Eye (tissue), 1 donor: ENCODE measurements at places on chromosomes 11 and 22.

GRCh38 chr11:22037505-22037904, 155.4 kb upstream of the ANO5 start:
- DNase-seq = no peak

DNA sequence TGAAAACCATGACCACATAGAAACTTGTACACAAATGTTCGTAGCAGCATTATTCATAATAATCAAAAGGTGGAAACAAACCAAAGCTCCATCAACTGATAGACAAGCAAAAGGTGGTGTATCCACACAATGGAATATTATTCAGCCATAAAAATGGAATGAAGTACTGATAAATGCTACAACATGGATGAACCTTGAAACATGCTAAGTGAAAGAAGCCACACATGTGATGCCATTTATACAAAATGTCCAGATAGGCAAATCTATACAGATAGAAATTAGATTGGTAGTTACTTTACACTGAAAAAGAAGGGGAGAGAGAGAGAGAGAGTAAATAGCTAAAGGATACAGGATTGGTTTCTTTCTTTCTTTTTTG, 27.7 kb downstream of the MAPK1 start:
- no peak for DNase-seq

- peak; percentile 37 for DNase-seq
Measured at GRCh38 chr11:129259931-129260348, 67.8 kb upstream of the ARHGAP32 start.

DNA sequence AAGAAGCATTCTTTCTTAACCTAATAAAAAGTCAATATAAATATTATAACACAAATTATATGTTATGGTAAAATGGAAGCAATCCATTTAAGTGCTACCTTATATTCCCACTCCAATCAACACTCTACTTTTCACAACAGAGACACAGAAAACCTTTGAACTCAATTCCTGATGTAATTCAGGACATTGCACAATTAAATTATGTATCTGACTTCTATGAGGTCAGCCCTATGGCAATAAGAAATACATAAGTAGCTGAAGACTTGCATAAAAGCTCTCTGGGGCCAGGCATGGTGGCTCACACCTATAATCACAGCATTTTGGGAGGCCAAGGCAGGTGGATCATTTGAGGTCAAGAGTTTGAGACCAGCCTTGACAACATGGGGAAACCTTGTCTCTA, 6.8 kb downstream of the OR4D10 start:
- DNase-seq = no peak

DNA sequence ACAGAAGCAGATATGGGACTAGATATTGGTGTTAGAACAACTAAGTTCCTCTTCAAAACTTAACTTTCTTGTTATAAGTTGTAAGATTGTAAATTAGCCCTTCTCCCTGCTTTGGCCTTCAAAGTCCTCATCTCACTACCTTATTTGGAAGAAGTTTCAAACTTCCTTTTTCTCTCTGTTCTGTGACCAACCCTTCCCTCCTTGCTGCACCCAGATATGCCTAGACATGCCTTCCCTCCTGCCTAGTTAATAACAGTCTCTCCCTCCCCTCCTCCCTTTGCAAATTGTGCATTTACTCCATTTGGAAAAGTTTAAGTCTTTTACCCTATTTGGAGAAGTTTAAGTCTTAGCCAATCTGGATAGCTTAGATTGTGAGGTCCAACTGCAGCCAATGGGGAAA, 4.9 kb downstream of the OR52K2 start:
- DNase-seq = no peak

GRCh38 chr11:76234416-76235232, 28.3 kb upstream of the WNT11 start:
- no peak for DNase-seq

DNA sequence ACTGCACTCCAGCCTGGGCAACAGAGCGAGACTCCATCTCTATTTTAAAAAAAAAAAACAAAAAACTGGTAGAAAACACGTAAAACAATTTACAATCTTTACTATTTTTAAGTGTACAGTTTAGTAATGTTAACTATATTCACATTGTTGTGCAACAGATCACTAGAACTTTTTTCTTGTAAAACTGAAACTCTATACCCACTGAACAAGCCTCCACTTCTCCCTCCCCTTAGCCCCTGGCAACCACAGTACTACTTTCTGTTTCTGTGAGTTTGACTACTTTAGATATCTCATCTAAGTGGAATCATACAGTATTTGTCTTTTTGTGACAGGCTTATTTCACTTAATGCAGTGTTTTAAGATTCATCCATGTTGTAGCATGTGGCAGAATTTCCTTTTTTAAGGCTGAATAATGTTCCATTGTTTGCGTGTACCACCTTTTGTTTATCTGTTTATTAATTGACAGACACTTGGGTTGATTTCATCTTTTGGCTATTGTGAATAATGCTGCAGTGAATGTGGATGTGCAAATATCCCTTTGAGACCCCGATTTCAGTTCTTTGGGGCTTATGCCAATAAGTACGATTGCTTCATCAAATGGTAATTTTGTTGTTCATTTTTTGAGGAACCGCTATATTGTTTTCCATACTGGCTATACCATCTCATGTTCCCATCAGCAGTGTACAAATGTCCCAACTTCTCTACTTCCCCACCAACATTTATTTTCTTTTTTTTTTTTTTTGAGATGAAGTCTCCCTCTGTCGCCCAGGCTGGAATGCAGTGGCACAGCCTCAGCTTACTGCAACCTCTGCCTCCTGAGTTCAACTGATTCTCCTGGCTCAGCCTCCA, 11.0 kb downstream of the DDB2 start:
- DNase-seq = no peak

- no peak for DNase-seq
Measured at GRCh38 chr22:42686756-42687491, 33.7 kb downstream of the A4GALT start.

GRCh38 chr22:38732251-38732815, 23.5 kb downstream of the SUN2 start:
- DNase-seq = no peak

- DNase-seq = peak; percentile 70
Measured at GRCh38 chr22:41919357-41920224, 4.7 kb upstream of the SHISA8 start.

GRCh38 chr11:113667801-113668200, 38.3 kb downstream of the TMPRSS5 start:
- DNase-seq = no peak

DNA sequence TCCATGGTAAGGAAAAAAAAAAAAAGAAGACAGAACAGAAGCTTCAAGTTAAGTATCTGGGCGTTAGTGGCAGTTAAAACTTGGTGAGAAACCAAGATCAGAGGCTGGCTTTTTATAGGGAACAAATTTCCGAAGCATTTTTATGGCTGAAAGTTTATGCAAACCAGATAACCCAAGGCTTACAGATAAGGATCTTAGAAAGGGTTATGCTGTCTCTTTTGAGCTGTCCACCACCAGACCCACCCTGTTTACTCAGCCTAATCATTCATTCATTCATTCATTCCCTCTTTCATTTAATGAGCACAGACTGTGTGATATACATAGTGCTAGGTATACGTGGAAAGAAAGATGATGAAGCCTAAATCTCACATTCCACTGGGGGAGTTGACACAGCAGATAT, 89.5 kb downstream of the ME3 start:
- DNase-seq = no peak

GRCh38 chr11:2166091-2166851, 5.3 kb upstream of the INS start:
- peak; percentile 83 for DNase-seq

- DNase-seq = no peak
Measured at GRCh38 chr11:24078018-24078417, 418.8 kb upstream of the LUZP2 start.

GRCh38 chr22:29693161-29693560, 26.6 kb upstream of the CABP7 start:
- no peak for DNase-seq

- DNase-seq = no peak
Measured at GRCh38 chr11:31474083-31474482, 35.3 kb downstream of the IMMP1L start.

DNA sequence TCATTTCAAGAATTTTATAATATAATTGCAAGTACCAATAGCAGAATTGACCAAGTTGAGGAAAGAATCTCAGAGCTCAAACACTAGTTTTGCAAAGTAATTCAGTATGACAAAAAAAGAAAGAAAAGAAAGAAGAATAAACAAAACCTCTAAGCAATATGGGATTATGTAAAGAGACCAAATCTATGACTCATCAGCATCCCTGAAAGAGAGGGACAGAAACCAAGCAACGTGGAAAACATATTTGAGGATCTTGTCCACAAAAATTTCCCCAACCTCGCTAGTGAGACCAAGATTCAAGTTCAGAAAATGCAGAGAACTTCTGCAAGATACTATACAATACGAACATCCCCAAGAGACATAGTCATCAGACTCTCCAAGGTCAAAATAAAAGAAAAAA, 203.7 kb upstream of the DDI1 start:
- DNase-seq = no peak

DNA sequence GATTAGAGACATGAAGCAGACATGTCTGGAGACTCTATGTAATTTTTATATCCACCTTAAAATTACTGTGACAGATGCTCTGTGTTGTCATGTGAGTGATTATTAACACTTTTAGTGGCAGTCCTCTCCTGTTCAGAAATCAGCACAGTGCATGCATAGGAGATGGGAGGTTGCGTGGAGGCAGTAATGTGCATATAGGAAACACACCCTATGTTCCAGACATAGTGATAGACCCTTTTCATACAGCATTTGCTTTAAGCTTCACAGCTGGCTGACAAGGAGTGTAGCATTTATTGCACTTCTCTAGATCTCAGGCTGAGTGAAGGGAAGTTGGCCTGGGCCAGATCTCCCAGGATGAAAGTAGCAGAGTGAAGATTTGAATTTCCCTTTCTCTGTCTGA, 102.3 kb upstream of the SYN3 start:
- DNase-seq = no peak

- DNase-seq = no peak
Measured at GRCh38 chr11:109435121-109435742, 13.2 kb downstream of the C11orf87 start.

DNA sequence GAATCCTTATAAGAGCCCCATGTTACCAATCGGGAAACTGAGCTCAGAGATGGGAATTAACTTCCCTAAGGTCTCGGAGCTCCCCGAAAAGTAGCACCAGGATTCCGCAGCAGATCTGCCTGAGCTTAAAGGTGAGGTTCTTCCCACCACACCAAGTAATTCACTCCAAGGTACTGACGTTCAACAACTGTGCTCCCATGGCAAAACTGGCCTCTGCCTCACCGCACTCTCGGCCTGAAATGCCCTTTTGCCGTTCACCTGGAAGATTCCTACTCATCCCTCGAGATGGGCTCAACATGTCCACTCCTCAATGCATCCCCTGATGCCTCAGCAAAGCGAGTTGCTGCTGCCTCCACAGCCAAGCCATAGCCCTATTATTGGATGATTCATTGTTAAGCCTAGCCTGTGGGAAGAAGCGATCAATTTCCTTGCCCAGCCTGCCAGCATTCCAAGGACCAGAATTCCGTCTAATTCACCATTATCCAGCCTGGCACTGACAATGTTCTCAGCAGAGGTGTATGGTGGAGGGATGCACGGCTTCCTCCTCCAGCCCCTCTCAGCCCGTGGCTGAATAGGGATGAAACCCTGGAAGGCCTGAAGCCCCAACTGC, 4.2 kb downstream of the PLAAT3 start:
- no peak for DNase-seq

- DNase-seq = no peak
Measured at GRCh38 chr11:57487021-57487778, 26.9 kb downstream of the RTN4RL2 start.

DNA sequence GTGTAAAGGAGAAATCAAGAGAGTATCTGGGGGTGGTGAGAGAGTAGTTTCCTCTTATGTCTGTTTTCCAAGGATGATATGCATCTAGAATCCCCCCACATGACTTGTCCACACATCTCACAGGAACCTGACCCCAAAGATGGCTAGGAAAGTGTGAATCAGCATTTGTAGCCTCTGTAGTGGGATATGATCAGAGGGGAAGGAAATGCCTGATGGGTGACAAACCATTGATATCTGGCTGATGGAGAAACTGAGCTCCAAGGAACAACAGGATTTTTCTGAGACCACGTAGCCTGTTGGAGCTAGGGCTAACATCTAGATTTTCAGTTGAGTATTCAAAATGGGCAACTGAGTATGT, 369.4 kb downstream of the DDX10 start:
- no peak for DNase-seq

DNA sequence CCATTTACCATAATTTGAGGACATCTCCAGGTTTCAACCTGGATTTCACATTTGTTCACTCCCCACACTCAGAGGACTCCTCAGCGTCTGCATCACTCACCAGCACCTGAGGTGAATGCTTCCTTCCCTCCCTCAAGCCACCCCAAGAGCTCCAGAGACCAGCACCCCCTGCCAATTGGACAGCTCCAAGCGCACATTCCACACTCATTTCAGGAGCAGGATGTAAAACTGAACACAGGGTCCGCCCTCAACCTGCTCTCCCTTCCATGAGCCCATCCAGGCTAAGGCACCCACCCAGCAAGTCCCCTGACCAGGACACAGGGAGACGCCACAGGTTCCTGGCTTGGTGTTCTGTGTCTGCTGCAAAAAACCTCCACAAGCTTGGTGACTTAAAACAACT, 3.9 kb downstream of the SCGB1D1 start:
- DNase-seq = peak; percentile 26

DNA sequence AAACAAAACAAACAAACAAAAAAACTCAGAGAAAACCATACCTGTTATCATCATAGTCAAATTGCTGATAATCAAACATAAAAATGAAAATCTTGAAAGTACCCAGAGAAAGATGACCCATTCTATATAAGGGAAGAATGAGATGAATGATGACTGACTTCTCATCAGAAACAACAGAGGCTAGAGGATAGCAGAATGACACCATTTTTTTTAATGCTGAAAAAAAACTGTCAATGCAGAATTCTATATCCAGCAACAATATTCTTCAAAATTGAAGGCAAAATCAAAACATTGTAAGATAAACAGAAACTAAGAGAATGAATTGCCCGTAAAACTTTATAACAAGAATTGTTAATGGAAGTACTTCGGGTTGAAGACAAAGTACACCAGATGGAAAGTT, 122.1 kb downstream of the ENTHD1 start:
- DNase-seq = no peak

DNA sequence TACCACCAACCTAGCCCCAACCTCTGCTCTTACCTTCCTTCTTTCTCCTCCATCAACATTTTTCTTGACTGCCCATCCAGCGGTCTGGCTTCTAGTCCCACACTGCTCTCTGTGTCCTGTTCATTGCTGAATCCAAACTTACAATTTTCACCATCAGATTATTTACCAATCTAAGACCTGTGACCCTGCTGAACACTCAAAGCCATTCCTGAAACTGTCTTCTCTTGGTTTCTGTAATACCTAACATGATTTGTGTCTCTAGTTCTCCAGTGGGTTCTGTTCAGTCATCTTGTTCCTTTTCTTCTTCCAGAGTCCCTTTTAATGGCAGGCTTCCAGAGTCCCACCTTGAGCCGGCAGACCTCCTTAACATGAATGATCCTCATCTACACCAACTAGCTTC, 24.1 kb downstream of the RRAS2 start:
- DNase-seq = no peak
